Tibial nerve (tissue), 4 donors: ENCODE measurements at places on chromosomes 16 and 17. TPM values are rescaled to one million over a fixed set of nuclear protein-coding genes. Genes with fewer than 3 reads are reported as not detected.

The MYL4 gene
- 1.5 TPM for total RNA-seq

The TMEM95 gene
- not detected for total RNA-seq

The FOXN1 gene
- total RNA-seq, result not detected

The TNFSF13 gene
- 44.7 TPM for total RNA-seq

The IL17C gene
- total RNA-seq, result not detected

DNA sequence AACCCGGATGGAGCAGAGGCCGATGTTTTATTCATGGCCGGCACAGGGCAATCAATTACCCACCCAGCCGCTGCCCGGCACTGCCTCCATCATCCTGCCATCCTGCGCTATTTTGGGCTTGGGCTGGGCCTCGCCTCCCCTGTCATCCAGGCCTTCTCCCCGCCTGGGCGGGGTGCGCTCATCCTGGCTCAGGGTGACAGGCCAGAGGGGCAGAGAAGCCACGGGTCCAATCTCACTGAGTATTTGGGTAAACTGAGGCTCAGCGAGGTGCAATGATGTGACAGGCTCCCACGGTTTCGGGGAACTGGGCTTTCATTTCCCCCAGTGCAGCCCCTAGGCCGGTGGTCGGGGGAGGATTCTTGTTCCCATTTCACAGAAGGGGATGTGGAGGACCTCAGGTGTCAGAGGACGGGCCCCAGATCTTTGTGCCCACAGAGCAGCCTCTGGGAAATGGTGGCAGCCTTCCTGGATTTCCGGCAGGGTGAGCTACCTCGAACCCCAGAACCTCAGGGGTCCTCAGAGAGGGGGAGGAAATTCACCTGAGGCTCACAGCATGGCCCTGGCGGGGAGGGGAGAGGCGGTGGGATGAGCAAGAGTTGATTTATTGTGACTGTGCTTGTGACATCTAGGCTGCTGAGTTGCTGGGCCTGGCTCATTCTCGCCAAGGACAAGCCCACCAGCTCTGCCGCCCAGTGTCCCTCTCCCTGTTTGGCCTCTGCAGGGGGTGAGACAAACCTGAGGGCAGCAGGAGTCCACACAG, 23.8 kb upstream of the KCNJ12 start:
- no peak for DNase-seq

- no peak for DNase-seq
Observed at GRCh38 chr16:56639045-56639444, 579 bp downstream of the MT1A start.

GRCh38 chr16:72277749-72278148, 105.8 kb upstream of the PMFBP1 start:
- no peak for DNase-seq

DNA sequence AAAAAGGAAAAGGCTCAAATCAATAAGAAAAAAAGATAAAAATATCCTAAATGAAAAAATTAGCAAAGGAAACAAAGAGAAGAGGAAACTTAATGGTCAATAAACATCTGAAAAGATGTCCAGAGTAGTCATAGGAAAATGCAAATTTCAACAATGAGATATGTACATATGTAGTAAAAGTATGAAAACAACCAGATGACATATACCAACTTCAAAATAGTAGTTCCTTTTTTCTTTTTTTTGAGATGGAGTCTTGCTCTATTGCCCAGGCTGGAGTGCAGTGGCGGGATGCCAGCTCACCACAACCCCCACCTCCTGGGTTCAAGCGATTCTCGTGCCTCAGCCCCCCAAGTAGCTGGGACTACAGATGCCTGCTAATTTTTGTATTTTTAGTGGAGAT, 21.7 kb upstream of the NFAT5 start:
- DNase-seq, result no peak

DNA sequence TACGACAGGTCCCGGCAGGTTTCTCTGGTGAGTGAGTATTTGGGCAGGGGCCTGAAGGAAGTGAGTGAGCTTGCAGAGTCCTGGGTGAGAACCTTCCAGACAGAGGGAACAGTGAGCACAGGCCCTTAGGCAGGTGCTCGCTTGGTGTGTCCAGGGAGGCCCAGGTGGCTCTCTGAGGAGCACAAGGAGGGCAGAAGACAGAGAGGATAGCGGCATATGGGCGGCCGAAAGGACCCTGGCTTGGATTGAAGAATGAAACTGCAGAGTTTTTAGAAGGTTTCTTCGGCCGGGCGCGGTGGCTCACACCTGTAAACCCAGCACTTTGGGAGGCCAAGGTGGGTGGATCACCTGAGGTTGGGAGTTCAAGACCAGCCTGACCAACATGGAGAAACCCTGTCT, 6.7 kb downstream of the DRG2 start:
- DNase-seq, result no peak

GRCh38 chr17:3800362-3801271, at the start of gene ITGAE:
TSS of gene ITGAE (minus strand) at chr17:3801188. CDS start at chr17:3801144, 44 bp downstream.
- DNase-seq, result no peak

GRCh38 chr17:53227514-53227913, 595.2 kb upstream of the KIF2B start:
- DNase-seq, result no peak

- peak; percentile 32 for DNase-seq
Observed at GRCh38 chr17:45020354-45021138, 30.9 kb downstream of the DCAKD start.
